Activated T-helper 1 cell treated with Interleukin-2 at 50 U/mL for 16 hours (primary cell): ENCODE measurements at places on chromosomes 11 and 22.

DNA sequence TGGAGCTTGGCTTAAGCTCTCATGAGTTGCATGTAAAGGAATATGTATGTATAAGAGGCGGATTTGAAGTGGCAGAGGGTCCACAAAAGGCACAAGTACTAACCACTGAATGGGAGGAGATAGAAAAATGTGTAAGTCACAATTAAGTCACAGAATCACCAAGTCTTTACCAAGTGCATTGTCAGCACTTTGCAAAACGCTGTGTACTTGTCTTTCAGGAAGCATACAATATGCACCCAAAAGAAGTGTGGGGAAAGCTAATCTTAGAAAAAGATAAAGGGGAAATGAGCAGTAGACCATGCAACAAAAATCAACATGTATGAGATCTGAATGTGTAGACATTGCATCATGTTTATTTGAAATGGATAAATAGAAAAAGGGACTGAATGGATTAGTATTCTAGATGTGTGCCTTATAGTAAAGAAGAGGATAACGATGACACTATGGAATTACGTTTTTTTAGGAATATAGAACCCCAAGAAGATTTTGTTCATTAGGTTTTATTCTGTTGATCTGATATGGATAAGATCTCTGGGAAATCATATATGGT, 4.5 kb downstream of the CNTF start:
- DNase-seq: no peak

DNA sequence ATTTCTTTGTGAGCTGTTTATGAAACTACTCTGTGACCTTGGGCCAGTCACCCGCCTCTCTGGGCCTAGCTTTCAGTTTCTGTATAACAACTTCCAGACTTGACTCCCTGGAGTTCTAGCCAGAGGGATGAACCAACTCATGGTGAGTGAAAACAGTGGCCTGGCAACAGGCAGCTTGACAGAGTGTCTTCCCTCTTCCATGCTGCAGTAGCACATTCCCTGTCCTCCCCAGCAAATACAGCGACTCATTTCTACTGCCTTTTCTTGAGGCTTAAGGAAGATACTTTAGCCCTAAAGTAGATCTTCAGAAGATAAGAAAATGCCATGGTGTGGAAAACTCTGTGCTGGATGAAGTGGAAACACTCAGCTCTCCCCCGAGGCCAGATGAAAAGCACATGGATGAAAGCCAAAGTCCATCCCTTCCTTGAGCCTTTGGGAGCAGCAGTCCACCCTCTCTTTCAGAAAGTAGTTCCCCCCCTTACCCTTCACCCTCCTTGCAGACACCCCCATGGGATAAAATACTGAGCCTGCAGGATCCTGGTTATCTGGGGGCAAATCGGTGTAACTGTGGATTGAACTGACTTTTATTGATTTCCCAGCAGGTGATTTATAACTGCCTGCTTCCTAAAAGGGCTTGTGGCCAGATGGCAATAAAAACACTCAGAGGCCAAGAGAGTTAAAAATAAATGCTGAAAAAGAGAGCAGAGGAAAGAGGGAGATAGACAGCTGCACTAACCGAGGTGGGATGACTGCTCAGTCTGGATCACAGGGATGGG, 24.1 kb downstream of the IRAG1 start:
- DNase-seq: no peak

GRCh38 chr11:68584991-68585524, 99.3 kb upstream of the GAL start:
- DNase-seq: no peak

GRCh38 chr11:638631-639331, 1.7 kb downstream of the DRD4 start:
- no peak for DNase-seq

DNA sequence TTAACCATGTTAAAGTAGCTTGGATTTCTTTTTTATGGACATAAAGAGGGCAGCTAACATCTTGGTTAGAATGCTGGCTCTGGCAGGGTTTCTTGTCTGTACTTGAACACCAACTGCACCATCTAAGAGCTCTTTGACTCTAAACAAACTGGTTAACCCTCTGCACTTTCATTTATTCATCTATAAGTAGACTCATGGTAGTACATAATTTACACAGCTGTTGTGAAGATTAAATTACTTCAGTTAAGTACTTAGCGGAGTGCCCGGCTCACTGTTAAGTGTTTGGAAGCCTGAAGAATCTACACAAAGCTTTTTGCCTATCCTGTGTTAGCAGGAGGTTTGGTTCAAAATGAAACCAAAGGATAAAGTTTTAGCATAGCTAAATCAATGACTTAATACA, 846.2 kb upstream of the API5 start:
- DNase-seq: no peak

- DNase-seq: no peak
Observed at GRCh38 chr11:10032935-10033334, 261.1 kb downstream of the SBF2 start.
